ENCODE measurements at places on chromosomes 6 and 20. TPM values are rescaled to one million over a fixed set of nuclear protein-coding genes. Genes with fewer than 3 reads are reported as not detected.

The SIM1 gene
- not detected for polyA plus RNA-seq

The OPN5 gene
- polyA plus RNA-seq, result not detected

The SNPH gene
- not detected for polyA plus RNA-seq

The C20orf202 gene
- polyA plus RNA-seq, result 0.91 TPM

The NTSR1 gene
- 0.12 TPM for polyA plus RNA-seq

The TMEM74B gene
- 25.0 TPM for polyA plus RNA-seq

The AGPAT4 gene
- polyA plus RNA-seq, result 0.20 TPM

The CPXM1 gene
- not detected for polyA plus RNA-seq

The BPIFA1 gene
- not detected for polyA plus RNA-seq

The SPATS1 gene
- not detected for polyA plus RNA-seq

The TOX2 gene
- polyA plus RNA-seq, result not detected

The GPX5 gene
- not detected for polyA plus RNA-seq

The RTEL1 gene
- polyA plus RNA-seq, result 36.4 TPM

The FOXS1 gene
- not detected for polyA plus RNA-seq

The COL12A1 gene
- polyA plus RNA-seq, result not detected

The PCSK2 gene
- polyA plus RNA-seq, result not detected

The ARMC2 gene
- 1.4 TPM for polyA plus RNA-seq

The ELMO2 gene
- polyA plus RNA-seq, result 30.6 TPM

The ALDH8A1 gene
- 0.68 TPM for polyA plus RNA-seq

The PTCHD4 gene
- polyA plus RNA-seq, result 21.9 TPM

The POFUT1 gene
- 41.6 TPM for polyA plus RNA-seq

The NHSL1 gene
- 24.9 TPM for polyA plus RNA-seq

The MYB gene
- not detected for polyA plus RNA-seq

The UBE2J1 gene
- polyA plus RNA-seq, result 24.6 TPM

The ZBTB46 gene
- polyA plus RNA-seq, result 1.6 TPM

The PRR18 gene
- polyA plus RNA-seq, result 0.04 TPM

The COL11A2 gene
- 0.73 TPM for polyA plus RNA-seq

The OXT gene
- polyA plus RNA-seq, result not detected

The RBM24 gene
- polyA plus RNA-seq, result 14.2 TPM

The PHACTR1 gene
- polyA plus RNA-seq, result not detected

The SPATA25 gene
- polyA plus RNA-seq, result 8.9 TPM

The ECT2L gene
- polyA plus RNA-seq, result 0.05 TPM

The IFT52 gene
- polyA plus RNA-seq, result 36.9 TPM

The ZC2HC1B gene
- polyA plus RNA-seq, result not detected

All from HepG2 (cell line).